Astrocyte (in vitro differentiated cells and primary cell): ENCODE measurements at places on chromosomes 6 and 20. TPM values are rescaled to one million over a fixed set of nuclear protein-coding genes. Genes with fewer than 3 reads are reported as not detected.

DNA sequence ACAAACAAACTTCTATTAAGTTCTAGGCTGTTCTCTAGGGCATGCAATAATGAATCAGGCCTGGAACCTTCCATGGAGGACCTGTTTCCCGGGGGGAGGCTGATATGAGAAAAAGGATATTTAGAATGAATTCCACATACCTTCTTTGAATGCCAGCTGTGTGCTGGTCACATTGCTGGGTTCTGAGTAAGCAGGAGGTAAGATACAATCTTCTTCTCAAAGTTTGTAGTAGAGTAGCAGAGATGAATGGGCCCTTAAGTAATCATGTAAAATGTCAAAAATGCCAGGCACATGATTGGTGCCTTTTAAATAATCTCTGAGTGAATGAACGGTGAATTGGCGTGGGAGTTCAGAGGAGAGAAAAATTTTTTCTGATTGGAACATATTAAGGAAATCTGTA, 47.4 kb downstream of the TGM2 start:
- DNase-seq: peak; percentile 94
- peak overlapping the region; percentile 28 for H3K27ac ChIP-seq
- H3K27me3 ChIP-seq: no peaks in the 10 kb centered on the region
- no peaks in the 10 kb centered on the region for H3K36me3 ChIP-seq

- H3K4me1 ChIP-seq: peaks cover 7% of the 10 kb centered on the region
- no peaks in the 10 kb centered on the region for H3K27me3 ChIP-seq
- peaks cover 2% of the 10 kb centered on the region for H3K36me3 ChIP-seq
- no peak overlapping the region for H3K4me3 ChIP-seq
Observed at GRCh38 chr20:41278936-41279335, 38.6 kb downstream of the ZHX3 start.

GRCh38 chr6:14476793-14477531, 359.4 kb downstream of the CD83 start:
- H3K4me3 ChIP-seq: peak overlapping the region; percentile 24
- peak overlapping the region; percentile 51 for H3K27ac ChIP-seq
- no peaks in the 10 kb centered on the region for H3K36me3 ChIP-seq

GRCh38 chr6:12572896-12573827, 143.4 kb upstream of the PHACTR1 start:
- no peaks in the 10 kb centered on the region for H3K27me3 ChIP-seq
- peak overlapping the region; percentile 36 for H3K4me3 ChIP-seq
- peak; percentile 92 for DNase-seq
- H3K36me3 ChIP-seq: no peaks in the 10 kb centered on the region
- peak overlapping the region; percentile 58 for H3K27ac ChIP-seq
- H3K4me1 ChIP-seq: peaks cover 30% of the 10 kb centered on the region

GRCh38 chr6:149683256-149683859, 34.5 kb downstream of the LATS1 start:
- H3K4me1 ChIP-seq: no peaks in the 10 kb centered on the region
- H3K27ac ChIP-seq: no peak overlapping the region
- peaks cover 19% of the 10 kb centered on the region for H3K36me3 ChIP-seq
- no peaks in the 10 kb centered on the region for H3K27me3 ChIP-seq
- no peak overlapping the region for H3K4me3 ChIP-seq

DNA sequence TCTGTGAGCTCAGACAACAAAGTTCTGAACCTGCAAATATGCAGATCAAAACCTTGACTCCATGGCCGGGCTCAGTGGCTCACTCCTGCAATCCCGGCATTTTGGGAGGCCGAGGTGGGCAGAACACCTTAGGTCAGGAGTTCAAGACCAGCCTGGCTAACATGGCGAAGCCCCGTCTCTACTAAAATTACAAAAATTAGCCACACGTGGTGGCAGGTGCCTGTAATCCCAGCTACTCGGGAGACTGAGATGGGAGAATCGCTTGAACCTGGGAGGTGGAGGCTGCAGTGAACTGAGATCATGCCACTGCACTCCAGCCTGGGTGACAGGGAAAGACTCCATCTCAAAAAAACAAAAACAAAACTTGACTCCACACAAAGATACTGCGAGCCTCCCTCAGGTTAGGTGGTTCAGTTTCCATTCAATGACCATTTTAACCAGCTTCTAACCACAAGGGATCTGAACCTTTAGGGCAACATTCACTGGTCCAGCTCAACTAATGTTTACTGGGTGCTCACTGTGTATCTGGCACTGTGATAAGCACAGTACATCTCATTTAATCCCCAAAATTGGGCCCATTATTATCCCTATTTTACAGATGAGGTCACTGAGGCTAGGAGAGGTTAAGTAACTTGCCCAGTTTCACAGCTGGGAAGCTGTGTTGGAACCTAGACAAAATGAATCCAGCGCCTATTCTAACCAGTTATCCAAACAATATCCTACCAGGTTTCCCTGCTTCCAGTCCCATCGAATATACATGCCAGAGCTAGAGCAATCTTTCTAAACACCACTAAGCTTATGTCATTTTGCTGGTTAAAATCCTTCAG, 1.8 kb downstream of the SNRPB start:
- peak overlapping the region; percentile 95 for H3K27ac ChIP-seq
- peaks cover 8% of the 10 kb centered on the region for H3K4me1 ChIP-seq
- H3K27me3 ChIP-seq: no peaks in the 10 kb centered on the region
- DNase-seq: no peak
- H3K4me3 ChIP-seq: peak overlapping the region; percentile 90
- H3K36me3 ChIP-seq: peaks cover 34% of the 10 kb centered on the region

GRCh38 chr20:62066983-62067433, 1.3 kb upstream of the TAF4 start:
- H3K36me3 ChIP-seq: no peaks in the 10 kb centered on the region
- H3K27me3 ChIP-seq: no peaks in the 10 kb centered on the region
- peak overlapping the region; percentile 68 for H3K4me3 ChIP-seq
- no peak for DNase-seq
- H3K4me1 ChIP-seq: peaks cover 23% of the 10 kb centered on the region

DNA sequence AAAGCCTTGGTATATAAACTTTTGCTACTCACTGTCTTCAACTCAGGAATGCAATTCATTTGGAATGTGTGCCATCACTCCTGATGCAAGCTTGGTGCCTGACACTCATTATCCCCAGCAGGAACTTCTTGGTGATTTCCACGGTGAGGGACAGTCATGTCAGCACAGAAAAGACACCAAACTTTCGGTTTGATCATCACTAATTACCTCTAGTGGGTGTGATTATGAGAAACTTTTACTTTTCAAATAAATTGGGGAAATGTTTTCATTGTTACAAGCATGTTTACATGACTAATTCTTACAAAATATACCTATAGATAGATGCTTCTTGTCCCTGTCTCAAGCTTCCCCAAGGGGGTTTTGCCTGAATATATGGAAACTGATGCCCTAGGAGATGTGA, 40.9 kb downstream of the RPP40 start:
- H3K4me1 ChIP-seq: no peaks in the 10 kb centered on the region
- no peak overlapping the region for H3K4me3 ChIP-seq
- DNase-seq: no peak

GRCh38 chr6:151029970-151030369, 164.5 kb downstream of the MTHFD1L start:
- H3K27me3 ChIP-seq: no peaks in the 10 kb centered on the region
- H3K27ac ChIP-seq: no peak overlapping the region
- peaks cover 6% of the 10 kb centered on the region for H3K4me1 ChIP-seq
- peaks cover 3% of the 10 kb centered on the region for H3K36me3 ChIP-seq
- no peak overlapping the region for H3K4me3 ChIP-seq

- DNase-seq: no peak
- no peaks in the 10 kb centered on the region for H3K4me1 ChIP-seq
- H3K36me3 ChIP-seq: no peaks in the 10 kb centered on the region
Observed at GRCh38 chr6:617456-618100, 39.3 kb downstream of the HUS1B start.

GRCh38 chr6:148996815-148997214, 250.0 kb downstream of the UST start:
- no peaks in the 10 kb centered on the region for H3K27me3 ChIP-seq
- DNase-seq: no peak
- no peak overlapping the region for H3K4me3 ChIP-seq
- H3K4me1 ChIP-seq: peaks cover 16% of the 10 kb centered on the region

DNA sequence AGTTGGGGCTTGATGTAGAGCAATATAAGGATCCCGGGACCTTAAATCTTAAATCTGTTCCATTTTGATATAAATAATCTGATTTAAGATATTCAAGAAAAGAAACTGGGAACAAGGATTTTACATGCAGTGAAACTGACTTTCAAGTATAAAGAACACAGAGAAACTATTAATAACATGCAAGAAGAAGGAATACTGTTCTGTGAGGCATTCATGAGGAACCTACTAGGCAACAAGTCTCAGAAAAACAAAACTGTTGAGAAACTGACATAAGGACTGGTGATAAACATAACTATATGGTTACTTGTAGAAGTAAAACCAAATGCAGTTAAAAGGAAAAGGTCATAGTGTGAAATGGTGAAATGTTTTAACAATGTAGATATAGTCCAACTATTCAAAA, 15.8 kb downstream of the HDDC2 start:
- no peaks in the 10 kb centered on the region for H3K27me3 ChIP-seq
- no peak overlapping the region for H3K27ac ChIP-seq
- no peak overlapping the region for H3K4me3 ChIP-seq

DNA sequence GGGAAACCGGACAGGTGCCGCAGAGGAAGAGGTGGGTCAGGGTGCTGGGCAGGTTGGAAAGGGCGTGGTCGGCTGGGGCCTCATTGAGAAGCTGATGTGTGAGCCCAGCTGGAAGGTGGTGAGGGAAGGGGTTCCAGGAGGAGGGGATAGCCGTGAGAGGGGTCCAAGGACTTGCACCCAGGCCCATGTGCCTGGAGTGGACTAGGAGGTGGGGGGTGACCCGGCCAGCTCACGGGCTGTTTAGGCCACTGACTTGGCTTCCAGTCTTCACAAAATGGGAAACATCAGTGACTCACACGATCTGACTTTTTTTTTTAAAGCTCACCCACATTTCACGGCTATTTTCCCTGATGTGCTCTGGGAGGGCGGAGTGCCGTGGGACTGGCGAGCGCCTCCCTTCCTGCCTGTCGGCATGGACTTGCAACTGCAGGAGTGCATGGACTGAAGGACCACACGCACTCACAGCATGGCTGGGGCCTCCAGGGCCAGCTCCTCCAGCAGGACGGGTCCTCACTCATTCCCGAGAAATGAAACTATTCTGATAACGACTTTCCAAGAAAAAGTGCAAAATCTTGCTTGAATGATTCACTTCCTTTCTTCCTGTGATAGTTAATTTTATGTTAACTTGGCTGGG, 13.5 kb upstream of the PDE10A start:
- H3K4me1 ChIP-seq: peaks cover 8% of the 10 kb centered on the region
- no peaks in the 10 kb centered on the region for H3K36me3 ChIP-seq
- H3K27ac ChIP-seq: no peak overlapping the region

DNA sequence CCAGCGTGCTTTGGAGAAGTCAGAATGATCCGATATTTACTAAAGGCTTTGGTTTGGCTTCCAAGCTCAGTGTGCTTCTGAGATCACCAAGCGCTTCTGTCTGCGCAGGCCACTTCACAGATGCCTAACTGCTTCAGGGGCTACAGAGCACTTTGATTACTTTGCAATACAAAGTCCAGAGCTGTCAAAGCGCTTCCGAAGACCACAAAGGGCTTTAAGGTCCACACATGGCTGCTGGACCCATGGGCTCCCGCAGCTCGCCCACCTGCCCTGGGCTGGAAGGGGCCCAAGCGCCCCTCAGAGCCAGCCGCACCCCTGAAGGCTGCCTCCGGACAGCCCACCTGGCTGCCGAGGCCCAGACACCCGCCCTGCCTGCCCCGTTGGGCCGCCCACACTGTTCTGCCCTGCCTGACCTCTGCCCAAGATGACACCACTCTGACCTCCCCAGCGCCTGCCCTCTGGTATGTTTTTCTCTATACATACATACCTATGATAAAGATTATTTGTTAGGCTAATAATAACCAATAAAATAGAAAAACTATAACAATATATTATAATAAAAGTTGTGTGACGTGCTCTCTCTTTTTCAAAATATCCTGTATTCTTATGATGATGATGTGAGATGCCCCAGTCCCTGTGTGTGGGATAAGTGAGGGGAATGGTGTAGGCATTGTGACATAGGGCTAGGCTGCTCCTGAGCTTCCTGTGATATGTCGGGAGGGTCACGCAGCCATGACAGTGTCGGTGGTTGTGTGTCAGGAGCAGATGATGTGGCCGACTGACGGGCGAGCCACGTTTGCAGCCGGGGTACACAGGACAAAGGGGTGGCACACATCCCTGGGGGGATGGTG, 22.6 kb downstream of the DYNLT1 start:
- H3K4me1 ChIP-seq: no peaks in the 10 kb centered on the region
- H3K27ac ChIP-seq: no peak overlapping the region
- no peak overlapping the region for H3K4me3 ChIP-seq
- DNase-seq: no peak

DNA sequence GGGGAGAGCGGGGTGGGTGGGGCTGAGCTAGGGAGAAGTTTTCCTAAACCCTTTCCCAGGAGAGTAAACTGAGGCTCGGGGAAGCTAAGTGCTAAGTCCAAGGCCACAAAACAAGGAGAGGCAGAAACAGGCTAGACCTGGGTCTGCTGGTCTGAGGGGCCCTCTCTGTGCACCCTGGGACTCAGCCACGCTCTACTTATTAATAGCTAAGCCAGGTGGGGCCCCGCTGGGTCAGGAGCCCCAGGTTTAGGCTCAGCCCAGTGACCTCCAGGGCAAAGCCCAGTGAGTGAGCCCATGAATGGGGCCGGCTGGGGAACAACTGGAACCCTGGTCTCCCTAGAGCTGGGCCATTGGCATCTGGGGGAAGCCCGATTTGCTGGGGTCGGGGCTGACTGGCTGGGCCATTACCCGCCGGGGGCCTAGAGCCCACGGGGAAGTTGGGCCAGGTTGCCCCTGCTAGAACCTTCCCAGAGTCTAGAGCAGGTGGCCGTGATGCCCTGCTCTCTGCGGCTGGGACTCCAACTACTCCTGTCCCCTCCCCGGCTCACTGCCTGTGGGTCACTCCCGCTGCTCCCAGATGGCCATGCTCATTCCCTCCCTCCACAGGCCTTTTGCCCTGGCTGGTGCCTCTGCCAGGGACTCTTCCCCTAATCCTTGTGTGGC, 24.1 kb upstream of the NOL4L start:
- no peak for DNase-seq
- H3K27ac ChIP-seq: no peak overlapping the region
- no peak overlapping the region for H3K4me3 ChIP-seq
- peaks cover 19% of the 10 kb centered on the region for H3K27me3 ChIP-seq
- H3K4me1 ChIP-seq: no peaks in the 10 kb centered on the region

- no peaks in the 10 kb centered on the region for H3K36me3 ChIP-seq
- DNase-seq: no peak
- no peak overlapping the region for H3K4me3 ChIP-seq
- no peak overlapping the region for H3K27ac ChIP-seq
Observed at GRCh38 chr6:75306064-75306463, 21.5 kb upstream of the TMEM30A start.

- H3K27ac ChIP-seq: no peak overlapping the region
- H3K27me3 ChIP-seq: no peaks in the 10 kb centered on the region
- DNase-seq: no peak
- peaks cover 6% of the 10 kb centered on the region for H3K4me1 ChIP-seq
- H3K4me3 ChIP-seq: no peak overlapping the region
Observed at GRCh38 chr20:1841554-1842140, 53.6 kb upstream of the SIRPA start.

- H3K36me3 ChIP-seq: no peaks in the 10 kb centered on the region
- H3K4me3 ChIP-seq: no peak overlapping the region
- H3K27ac ChIP-seq: peak overlapping the region; percentile 98
Observed at GRCh38 chr6:11767978-11768756, 10.4 kb downstream of the ADTRP start.

Gene TRIM40
- total RNA-seq: not detected in 2 replicates

Gene GSTA3
- total RNA-seq: not detected in 2 replicates

Gene TCF21
- 0.52 and 0.94 TPM in 2 replicates for total RNA-seq

Gene TCF15
- total RNA-seq: not detected in 2 replicates

Gene PSORS1C1
- total RNA-seq: 8.8 and 9.2 TPM in 2 replicates

Gene SAMD5
- 0.36 and 0.93 TPM in 2 replicates for total RNA-seq

Gene FAM209B
- total RNA-seq: 0.60 TPM in 1 of 2 replicates, not detected in the other

Gene MCHR2
- not detected in 2 replicates for total RNA-seq

Gene MRAP2
- total RNA-seq: 0.12 and 0.20 TPM in 2 replicates
